Psoas muscle (tissue), 8 donors: ENCODE measurements at places on chromosomes 6 and 20. TPM values are rescaled to one million over a fixed set of nuclear protein-coding genes. Genes with fewer than 3 reads are reported as not detected.

DNA sequence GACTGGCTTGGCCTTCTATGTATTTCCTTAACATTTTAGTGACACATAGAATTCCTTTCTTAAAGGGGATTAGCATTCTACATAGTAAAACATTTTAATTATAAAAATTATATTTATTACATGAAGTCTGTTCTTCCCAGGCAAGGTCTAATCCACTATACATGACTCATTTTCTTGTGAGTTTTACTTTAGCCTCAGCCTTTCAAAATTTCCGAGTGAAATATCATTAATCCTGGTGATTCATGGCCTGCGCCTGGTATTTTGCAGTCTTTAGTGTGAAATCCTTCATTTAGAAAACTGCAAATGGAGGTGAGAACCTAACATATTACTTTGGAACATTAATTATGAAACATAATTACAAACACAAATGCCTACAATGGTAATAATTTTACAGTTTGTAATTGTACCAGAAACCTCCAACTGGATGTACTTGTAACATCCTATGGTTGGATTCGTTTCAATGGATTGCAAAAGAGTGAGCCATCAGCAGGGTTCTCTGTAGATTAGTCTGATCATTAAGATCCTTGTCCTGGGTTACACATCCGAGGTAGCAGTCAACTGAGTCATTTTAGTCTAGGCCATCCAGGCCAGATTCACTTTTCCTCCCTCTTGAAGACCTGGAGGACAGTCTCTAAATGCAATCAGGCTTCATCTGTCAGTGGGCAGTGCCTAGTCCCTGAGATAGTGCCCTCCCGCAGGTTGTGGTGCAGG lies 272.0 kb downstream of the PACRG start:
- H3K27me3 ChIP-seq: no peaks in the 10 kb centered on the region
- H3K27ac ChIP-seq: no peak overlapping the region
- no peak overlapping the region for H3K4me3 ChIP-seq
- no peaks in the 10 kb centered on the region for H3K4me1 ChIP-seq

DNA sequence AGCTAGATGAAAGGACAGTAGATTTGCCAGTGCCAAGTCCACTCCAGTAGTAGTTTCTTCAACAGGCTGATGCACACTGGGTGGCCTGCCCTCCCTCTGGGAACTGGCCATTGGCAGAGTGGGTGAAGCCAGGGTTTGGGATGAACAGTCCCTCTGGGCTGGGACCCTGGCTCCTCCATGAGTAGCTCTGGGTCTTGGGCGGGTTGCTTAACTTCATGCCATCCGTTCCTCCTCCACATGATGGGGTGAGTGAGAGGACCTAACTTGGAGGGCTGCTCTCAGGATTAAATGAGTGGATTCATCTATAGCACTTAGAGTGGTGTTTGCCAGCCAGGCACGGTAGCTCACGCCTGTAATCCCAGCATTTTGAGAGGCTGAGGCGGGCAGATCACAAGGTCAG lies 47.2 kb downstream of the PLAGL2 start:
- H3K4me1 ChIP-seq: peaks cover 4% of the 10 kb centered on the region
- H3K27ac ChIP-seq: no peak overlapping the region
- DNase-seq: no peak
- no peak overlapping the region for H3K4me3 ChIP-seq

DNA sequence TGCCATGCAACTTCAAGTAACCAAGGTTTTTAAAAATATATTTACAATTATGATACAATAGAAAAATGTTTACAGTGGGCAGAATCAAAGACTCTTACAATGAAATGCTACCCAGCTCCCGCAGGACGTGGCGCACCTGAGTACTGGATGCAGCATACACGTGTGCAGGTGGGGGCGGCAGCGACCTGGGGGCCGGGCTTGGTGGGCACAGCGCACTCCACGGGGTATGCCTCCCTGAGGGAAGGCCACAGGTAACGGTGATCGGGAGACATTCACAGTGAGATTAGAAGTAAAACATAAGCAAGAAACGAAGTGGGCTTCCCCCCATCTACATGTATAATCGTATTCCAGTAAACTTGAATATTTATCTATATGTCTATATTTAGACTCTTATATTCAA lies 54.2 kb downstream of the WDR27 start:
- H3K27ac ChIP-seq: no peak overlapping the region
- no peak for DNase-seq
- H3K36me3 ChIP-seq: no peaks in the 10 kb centered on the region

- no peaks in the 10 kb centered on the region for H3K4me1 ChIP-seq
- no peak overlapping the region for H3K27ac ChIP-seq
- H3K36me3 ChIP-seq: no peaks in the 10 kb centered on the region
- DNase-seq: no peak
Observed at GRCh38 chr6:37582306-37582705, 82.6 kb upstream of the CCDC167 start.

DNA sequence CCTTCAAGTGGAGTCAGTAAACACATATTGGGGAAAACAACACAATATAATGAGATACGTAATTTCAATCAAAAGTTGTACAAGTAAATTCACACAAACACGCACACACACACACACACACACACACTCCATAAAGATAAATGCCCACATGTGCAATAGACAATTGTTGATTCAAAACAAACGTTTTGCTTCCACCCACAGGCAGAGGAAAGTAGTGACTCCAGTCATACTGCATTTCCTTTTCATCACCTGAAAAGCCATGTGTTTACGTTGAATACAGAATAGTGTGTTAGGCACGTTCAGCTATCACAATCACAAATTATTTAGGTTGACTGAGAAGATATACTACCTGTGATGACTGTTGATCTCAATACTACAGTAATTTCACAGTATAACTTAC lies 443.8 kb upstream of the MANEA start:
- DNase-seq: no peak
- H3K27ac ChIP-seq: no peak overlapping the region
- H3K4me1 ChIP-seq: no peaks in the 10 kb centered on the region

DNA sequence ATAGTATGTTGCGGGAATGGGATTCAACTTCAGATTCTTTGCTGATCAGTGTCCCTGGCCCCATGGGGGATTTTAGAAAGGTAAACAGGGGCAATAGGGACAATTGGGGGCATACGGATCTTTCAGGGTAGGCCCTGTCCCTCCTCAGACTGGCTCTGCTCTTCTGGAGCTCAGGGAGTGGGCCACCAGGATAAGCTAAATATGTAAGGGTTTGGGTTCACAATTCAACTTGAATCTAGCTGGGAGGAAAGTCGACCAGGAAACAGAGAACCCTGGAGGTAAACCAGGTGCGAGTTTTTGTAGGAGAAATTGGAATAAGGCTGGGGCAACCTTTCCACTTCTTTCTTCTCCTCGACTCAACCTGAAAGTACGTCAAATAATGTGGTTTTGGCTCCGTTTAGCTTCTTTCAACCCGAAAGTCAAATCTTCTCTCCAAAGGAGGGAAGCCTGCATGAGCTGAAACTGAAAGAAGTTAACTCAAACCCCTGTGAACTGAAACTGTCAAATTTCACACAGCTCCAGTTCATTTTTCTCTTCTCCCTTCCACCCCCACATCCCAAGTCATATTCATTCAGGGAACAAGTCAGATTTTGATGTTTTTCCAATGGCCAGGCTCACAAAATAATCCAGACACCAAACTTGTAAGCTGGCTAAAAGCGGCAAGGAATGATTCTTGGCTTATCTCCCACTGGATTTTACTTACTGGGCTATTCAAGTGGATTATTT lies 278.2 kb downstream of the CLIC5 start:
- H3K4me3 ChIP-seq: no peak overlapping the region
- DNase-seq: no peak
- H3K36me3 ChIP-seq: no peaks in the 10 kb centered on the region

- peaks cover 5% of the 10 kb centered on the region for H3K4me1 ChIP-seq
- no peak for DNase-seq
- H3K36me3 ChIP-seq: no peaks in the 10 kb centered on the region
- H3K27ac ChIP-seq: no peak overlapping the region
Observed at GRCh38 chr20:38299963-38300362, 4.0 kb upstream of the BPI start.

DNA sequence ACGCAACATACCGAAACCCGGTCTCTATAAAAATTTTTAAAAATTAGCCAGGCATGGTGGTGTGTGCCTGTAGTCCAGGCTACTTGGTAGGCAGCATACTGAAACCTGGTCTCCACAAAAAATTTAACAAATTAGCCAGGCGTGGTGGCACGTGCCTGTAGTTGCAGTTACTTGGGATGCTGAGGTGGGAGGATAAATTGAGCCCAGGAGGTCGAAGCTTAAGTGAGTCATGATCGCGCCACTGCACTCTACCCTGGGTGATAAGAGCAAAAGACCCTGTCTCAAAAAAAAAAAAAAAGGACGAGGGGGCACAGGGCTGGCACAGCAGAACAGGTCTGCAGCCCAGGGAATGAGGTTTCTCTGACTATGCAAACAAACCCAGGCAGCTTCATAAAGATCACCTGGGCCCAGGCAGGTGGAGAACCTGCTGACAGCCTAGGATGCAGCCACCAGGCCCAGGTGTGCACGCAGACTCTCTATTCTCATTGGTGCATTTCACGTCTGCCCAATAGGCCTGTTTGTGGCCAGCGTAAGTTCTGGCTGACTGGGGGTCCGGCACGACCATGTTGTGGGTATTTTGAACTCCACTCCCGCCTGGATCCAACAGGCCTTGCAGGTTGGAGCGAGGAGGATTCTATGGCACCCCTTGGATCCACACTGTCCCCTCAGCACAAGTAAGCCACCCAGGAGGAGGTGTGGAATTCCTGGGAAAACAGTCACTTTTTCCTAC lies 204.5 kb downstream of the PREX1 start:
- H3K27ac ChIP-seq: no peak overlapping the region
- peak; percentile 18 for DNase-seq
- H3K36me3 ChIP-seq: peaks cover 17% of the 10 kb centered on the region
- H3K4me3 ChIP-seq: no peak overlapping the region
- H3K27me3 ChIP-seq: no peaks in the 10 kb centered on the region

- DNase-seq: peak; percentile 25
- no peaks in the 10 kb centered on the region for H3K27me3 ChIP-seq
- H3K4me3 ChIP-seq: no peak overlapping the region
- H3K27ac ChIP-seq: no peak overlapping the region
- H3K4me1 ChIP-seq: no peaks in the 10 kb centered on the region
Observed at GRCh38 chr6:109182578-109182977, 87.3 kb downstream of the CEP57L1 start.

DNA sequence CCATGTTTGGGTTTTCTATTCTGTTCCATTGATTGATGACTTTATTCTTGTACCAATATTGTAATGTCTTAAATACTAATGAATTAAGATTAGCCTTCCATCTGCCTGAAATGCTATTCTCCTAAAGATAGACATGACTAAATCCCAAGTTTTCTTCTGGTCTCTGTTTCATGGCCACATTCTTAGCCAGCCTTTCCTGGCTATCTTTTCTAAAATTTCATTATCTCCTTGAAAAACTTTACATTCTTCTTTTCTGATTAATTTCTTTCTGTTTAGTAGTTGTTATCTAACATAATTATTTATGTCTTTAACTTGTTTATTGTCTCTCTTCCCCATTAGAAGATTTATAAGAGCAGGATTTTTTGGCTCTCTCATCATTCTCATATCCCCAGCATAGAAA lies 4.4 kb upstream of the PRIM2 start:
- H3K27me3 ChIP-seq: no peaks in the 10 kb centered on the region
- H3K36me3 ChIP-seq: no peaks in the 10 kb centered on the region
- peak overlapping the region; percentile 31 for H3K27ac ChIP-seq
- no peaks in the 10 kb centered on the region for H3K4me1 ChIP-seq

GRCh38 chr20:48962421-48962820 lies 40.9 kb downstream of the ARFGEF2 start:
- H3K36me3 ChIP-seq: peaks cover 75% of the 10 kb centered on the region
- H3K4me3 ChIP-seq: no peak overlapping the region
- DNase-seq: no peak
- no peak overlapping the region for H3K27ac ChIP-seq
- no peaks in the 10 kb centered on the region for H3K4me1 ChIP-seq

GRCh38 chr6:9089724-9090123 lies 654.4 kb upstream of the SLC35B3 start:
- DNase-seq: no peak
- H3K36me3 ChIP-seq: no peaks in the 10 kb centered on the region
- no peaks in the 10 kb centered on the region for H3K4me1 ChIP-seq
- no peaks in the 10 kb centered on the region for H3K27me3 ChIP-seq
- no peak overlapping the region for H3K4me3 ChIP-seq

DNA sequence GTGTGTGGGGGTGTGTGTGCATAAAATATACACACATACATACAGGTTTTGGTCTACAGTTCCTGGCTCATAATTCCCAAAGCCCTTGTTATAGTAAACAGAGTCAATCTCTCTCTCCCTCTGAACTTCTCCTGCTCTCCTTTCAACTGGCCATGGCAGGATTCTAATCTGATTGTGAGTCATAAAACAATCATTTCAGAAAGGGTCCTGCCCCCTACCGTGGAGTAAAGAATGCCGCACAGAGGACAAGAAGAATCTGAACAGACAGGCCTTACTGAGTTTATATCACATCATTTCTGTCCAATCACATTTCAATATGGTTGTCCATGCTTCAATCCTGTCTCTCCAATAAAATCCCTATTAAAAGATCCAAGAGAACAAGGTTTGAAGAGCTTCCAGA lies 416.9 kb downstream of the FRK start:
- H3K4me1 ChIP-seq: no peaks in the 10 kb centered on the region
- H3K27ac ChIP-seq: no peak overlapping the region
- no peaks in the 10 kb centered on the region for H3K27me3 ChIP-seq
- H3K36me3 ChIP-seq: no peaks in the 10 kb centered on the region

DNA sequence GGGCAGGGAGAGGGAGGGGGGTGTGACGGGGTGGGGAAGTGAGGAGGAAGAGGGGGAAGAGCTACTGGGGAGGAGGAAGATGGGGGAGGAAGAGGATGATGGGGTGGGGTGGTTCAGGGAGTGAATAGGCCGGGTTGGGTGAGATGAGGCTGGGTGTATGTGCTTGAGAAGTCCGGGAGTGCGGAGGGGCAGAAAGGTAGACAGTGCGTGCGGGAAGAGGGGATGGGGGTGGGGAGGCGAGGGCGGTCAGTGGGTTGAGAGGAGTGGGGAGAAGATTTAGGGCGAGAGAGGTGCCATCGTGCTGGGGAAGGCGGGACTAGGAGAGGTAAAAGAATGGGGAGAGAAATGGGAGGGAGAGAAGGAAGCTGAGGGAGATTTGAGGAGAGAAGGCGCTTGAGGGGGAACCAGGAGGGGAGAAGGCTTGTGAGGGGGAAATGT lies 30.9 kb upstream of the NOTCH4 start:
- H3K4me1 ChIP-seq: peaks cover 3% of the 10 kb centered on the region
- no peaks in the 10 kb centered on the region for H3K27me3 ChIP-seq
- H3K27ac ChIP-seq: peak overlapping the region; percentile 71
- DNase-seq: no peak
- H3K36me3 ChIP-seq: no peaks in the 10 kb centered on the region

GRCh38 chr6:35955071-35955470 lies 34.2 kb upstream of the SRPK1 start:
- no peak overlapping the region for H3K27ac ChIP-seq
- no peaks in the 10 kb centered on the region for H3K27me3 ChIP-seq
- no peaks in the 10 kb centered on the region for H3K4me1 ChIP-seq
- DNase-seq: no peak
- H3K36me3 ChIP-seq: no peaks in the 10 kb centered on the region
- H3K4me3 ChIP-seq: no peak overlapping the region

- no peak for DNase-seq
- H3K27me3 ChIP-seq: no peaks in the 10 kb centered on the region
- no peaks in the 10 kb centered on the region for H3K36me3 ChIP-seq
Observed at GRCh38 chr6:125596020-125596419, 153.4 kb upstream of the HEY2 start.

Gene RFX6
- not detected for total RNA-seq

Gene TGM3
- total RNA-seq: not detected

Gene CFB
- total RNA-seq: 3.5 TPM

Gene KIF6
- 0.17 TPM for total RNA-seq

Gene RHAG
- total RNA-seq: not detected

Gene ABHD16B
- not detected for total RNA-seq

Gene GGTLC1
- total RNA-seq: not detected

Gene EBF4
- 1.7 TPM for total RNA-seq

Gene SLC32A1
- total RNA-seq: not detected

Gene MLIP
- 172 TPM for total RNA-seq

Gene SCGN
- not detected for total RNA-seq
